Right atrium auricular region (tissue), 2 donors: ENCODE measurements at places on chromosomes 7 and 10. TPM values are rescaled to one million over a fixed set of nuclear protein-coding genes. Genes with fewer than 3 reads are reported as not detected.

DNA sequence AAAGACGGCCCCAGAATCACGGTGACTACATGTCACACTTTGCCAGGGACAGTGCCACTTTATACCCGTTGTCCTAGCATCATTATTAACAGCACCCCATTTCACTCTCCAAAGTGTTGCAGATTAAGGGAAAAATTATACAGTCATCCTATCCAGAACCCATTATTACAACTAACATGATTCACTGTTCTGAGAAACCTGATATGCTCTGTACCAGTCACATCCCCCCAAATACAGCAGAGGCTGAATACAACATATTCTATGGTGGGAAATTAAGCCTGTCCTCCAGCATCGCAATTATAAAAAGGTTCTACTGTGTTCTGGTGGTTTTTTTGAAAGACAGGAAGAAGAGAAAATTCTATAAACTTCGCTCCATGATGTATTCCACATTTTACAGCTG lies 162.1 kb downstream of the JAZF1 start:
- DNase-seq, result no peak

DNA sequence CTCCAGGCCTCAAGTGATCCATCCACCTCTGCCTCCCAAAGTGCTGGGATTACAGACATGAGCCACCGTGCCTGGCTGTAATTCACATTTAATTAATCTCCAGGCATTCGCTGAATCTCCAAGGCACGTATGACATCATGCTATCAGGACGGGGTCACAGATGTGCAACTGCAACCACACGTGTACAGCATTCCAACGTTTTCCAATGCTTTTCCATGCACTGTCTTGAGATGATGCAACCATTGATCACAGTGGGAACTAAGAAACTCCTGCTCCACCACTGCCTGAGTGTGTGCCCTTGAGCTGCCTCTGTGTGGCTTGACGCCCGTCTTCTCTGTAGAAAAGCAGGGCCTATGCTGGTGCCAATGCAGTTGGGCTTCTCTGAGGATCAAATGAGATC lies 119.8 kb upstream of the LYZL2 start:
- no peak for DNase-seq

DNA sequence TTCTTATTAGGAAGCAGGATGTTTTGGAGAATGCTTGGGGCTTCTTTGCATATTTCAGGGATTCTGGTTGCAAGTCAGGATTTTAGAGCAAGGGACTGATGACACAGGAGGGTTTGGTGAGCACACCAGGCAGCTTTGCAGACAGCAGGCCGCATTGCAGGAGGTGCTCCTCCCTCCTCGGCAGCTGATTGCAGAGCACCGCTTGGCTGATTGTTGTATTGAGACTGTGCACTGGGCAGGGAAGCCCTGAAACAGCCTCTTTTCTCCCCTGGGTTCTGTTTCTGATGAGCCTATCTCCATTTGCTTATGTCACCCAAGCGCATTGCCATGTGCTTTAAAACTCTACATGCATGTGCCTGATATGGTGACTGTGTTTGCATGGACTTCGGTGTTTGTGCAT lies 769.6 kb downstream of the GRID1 start:
- DNase-seq, result peak; percentile 18

DNA sequence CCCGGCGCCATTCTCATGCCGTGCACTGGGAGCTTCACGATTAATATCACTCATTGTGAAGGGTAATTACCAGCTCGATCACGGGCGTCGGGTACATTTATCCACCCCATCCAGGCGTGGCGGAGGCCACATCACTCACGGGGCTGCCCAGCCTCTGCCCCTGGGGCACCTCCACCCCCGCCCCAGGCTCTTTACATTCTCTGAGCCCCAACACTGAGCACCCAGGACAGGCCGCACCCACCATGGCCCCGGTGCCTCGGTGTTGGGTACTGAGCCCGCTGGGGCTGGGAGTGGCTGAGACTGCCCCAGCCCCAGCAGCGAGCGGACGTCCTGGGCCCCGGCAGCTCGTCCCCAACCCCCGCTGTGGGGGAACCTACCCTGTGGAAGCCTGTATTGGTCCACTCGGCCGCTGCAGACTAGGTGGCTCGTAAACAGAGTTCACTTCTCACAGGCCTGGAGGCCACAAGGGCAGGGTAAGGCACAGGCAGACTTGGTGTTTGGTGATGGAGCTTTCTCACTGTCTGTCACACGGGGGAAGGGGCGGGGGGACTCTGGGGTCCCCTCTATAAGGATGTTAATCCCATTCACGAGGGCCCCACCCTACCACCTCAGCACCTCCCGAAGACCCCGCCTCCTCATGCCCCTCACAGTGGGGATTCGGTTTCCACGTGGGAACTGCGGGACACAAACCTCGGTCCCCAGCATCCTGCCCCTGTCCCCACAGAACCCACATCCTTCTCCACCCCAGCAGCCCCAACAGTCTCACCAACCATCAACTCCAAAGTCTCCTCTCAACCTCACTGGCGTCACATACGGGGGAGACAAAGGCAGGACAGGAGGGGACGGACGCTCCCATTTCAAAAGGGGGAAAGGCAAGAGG lies 184.1 kb downstream of the ELFN1 start:
- no peak for DNase-seq

DNA sequence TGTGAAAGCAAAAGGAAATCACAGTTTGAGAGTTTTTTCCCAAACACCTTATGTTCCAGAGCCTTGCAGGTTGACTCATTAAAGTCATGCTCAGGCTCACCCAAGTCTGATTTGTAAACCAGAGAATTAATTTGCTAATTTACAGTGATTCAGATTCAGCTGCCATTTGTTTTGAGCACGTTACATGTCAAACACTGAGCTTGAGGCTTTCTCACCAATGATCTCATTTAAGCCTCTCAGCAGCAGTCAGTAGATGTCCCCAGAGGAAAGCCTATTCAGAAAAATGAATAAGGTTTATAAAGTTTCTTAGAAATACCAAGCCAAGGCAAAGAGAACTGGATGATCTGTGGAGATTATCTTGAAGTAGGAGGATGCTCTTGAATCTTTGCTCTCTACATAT lies 420.4 kb downstream of the HTR7 start:
- no peak for DNase-seq

DNA sequence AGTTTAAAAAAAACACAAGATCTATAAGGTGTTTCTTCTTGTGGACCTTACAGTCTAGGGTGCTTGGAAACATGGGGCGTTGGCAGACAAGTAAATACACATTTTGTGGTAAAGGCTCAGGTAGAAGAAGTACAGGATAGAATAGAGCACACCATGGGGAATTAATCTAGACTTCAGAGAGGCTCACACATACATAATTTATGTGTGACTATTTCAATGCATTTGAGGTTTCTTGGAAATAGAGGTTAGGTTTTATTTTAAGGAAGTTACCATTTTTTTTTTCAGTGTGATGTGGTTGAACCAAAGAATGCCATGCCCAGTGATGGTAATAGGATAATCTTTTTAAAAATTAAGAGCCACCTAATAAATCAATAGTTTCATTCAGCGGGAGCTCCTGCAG lies 12.8 kb downstream of the CFTR start:
- no peak for DNase-seq

- no peak for DNase-seq
These were observed 474.0 kb upstream of the NRP1 start for GRCh38 chr10:33808475-33808874.

DNA sequence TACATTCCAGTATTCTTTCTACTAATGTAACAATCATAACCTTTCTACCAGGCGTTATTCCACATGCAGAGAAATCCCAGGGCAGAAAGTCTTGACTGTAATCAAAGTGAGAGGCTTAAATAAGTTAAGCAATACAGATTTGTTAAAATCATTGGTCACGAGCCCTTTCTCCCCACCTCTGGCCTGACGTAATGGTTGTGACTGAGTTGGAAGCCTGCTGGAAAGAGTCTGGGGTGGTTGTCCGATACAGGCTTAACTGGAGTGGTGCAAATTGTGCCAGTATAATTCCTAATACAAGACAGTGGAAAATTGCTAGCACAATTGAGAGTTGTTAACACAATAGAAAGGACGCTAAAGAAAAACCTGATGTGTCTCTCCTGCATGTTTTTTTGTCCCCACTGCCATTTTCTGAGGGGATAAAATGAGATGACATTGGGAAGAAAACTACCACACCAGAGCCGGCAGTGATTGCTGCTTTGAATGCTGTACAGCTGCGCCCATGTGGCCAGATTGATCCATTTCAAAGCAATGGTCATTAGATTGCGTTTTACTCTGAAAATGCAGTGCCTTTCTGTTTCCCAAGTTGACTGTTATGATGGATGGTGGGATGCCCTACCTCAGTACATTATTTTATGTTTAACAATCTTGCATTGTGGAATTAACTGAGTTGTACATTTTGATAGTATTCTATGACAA lies 190.8 kb downstream of the POU6F2 start:
- no peak for DNase-seq

DNA sequence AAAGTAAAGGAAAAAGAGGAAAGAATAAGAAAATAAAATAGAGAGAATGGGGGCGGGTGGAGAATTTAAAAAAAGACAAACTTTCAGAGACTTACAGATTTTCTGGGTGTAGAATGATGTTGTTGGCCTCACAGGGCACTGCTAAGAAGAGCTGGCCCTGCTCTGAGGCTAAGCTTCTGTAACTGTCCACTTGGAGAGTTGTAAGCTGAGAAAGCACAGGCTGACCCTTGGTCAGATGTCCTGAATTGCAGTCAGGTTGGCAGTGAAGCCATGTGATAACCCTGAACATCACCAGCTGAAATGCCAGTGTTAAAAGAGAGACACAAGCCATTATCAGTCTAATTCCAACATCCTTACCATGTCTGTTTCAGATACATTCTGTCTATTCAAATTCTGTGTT lies 272.1 kb upstream of the SORCS1 start:
- no peak for DNase-seq

DNA sequence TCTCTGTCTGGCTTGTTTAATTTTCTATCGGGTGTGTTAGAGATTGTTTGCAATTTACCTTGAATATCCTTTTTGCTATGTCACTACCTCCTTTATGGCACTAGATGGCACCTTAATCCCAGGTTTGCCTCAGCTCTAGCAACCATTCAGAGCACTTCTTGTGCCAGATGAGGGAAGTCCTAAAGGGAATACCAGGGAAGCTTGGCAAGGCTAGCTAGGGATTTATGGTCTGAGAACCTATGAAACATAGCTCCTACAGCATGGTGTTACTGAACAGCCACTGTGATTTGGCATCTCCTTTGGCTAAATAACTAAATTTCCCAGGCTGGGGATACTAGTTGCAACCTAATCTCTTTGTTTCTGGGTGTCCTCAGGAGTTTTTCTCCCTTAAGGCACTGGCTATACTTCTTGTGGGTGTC lies 69.0 kb upstream of the VOPP1 start:
- no peak for DNase-seq

GRCh38 chr10:101355072-101355706 lies 1.2 kb downstream of the BTRC start:
- DNase-seq, result no peak

- no peak for DNase-seq
These were observed 156.3 kb downstream of the POLR1F start for GRCh38 chr7:19552576-19552975.

GRCh38 chr7:82241356-82241755 lies 202.2 kb downstream of the CACNA2D1 start:
- DNase-seq, result no peak

DNA sequence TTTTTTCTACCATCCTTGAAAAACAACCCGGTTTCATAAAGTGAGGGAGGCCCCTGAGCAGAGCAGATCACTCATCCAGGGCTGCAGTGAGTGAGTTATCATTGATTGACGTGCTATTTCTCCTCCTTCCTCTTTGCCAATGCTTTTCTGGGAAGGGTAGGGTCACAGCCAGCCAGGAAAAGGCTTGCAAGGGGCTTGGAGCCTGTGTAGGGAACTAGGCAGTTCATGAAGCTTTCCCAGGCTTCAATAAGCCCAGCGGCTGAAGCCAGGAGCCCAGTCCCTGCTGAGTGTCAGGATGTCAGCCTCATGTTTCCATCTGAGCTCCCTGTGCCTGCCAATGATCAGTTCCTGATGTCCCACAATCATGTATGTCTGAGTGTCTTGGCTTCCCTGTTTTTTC lies 584.7 kb downstream of the GALNT17 start:
- DNase-seq, result no peak

DNA sequence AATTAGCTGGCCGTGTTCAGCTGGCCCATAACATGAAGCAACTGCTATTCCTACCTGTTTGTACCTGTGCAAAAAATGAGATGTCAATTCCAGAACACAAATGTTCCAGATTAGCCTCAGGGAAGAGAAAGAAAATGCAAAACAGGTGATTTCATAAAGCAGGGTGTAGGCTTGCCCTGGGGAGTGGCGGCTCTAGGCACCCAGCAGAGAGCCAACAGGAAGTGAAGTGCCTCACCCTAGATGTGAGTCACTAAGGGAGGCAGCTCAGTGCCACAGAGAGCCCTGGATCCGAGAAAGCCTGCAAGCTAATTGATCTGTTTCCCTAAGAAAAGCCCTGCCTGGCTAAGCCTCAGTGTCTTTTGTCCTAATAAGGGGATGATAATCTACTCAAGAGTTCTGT lies 240.0 kb downstream of the ARHGAP21 start:
- DNase-seq, result no peak

DNA sequence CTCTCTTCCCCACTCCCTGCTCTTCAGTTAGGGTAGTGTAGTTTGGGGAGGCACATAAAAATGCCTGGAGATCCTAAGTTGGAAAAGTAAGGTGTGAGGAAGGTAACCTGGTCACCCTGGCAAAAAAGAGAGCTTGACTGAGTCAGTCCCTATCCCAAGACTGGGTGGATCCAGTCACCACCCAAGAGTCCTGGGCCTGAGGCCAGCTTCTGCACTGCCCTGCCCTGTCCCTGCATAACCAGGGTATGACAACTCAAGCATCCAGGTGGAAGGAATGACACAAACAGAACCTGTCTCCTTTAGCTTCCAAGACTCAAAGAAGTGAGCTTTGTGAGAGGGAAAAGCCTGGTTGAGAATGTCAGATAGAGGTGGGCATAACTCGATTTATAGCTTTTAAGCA lies 26.9 kb upstream of the SORBS1 start:
- no peak for DNase-seq

DNA sequence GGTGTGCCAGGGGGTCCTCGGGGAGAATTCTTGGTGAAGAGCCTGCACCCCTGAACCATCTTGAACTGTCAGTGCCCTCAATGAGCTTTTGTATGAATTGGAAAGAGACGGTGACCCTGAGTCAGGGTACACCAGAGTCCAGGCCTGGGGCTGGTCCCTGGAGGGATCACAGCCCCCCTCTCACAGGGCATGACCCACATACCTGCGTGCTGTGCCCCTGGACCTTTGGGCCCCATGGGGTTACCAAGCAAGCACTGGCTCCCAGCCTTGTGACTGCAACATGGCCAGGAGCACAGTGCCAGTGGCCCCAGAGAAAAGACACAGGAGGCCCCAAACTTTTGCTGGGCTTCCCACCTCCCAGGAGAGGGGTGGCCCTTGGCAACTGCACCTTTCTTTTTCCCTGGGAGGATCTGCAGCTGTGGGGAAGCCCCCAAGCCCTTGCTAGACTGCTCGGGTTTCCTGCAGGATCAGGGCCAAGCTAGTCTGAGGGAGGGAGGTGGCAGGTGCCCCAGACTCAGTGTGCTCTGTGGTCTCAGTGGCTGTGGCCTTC lies 153.5 kb downstream of the ZNF248 start:
- DNase-seq, result no peak

Gene CNNM1
- 0.07 TPM for total RNA-seq

Gene GIMAP5
- 14.5 TPM for total RNA-seq

Gene KEL
- total RNA-seq, result 0.12 TPM

Gene ZPBP
- not detected for total RNA-seq

Gene BRAF
- total RNA-seq, result 23.5 TPM

Gene CAV2
- 180 TPM for total RNA-seq

Gene BAMBI
- total RNA-seq, result 61.1 TPM

Gene ARHGEF35
- total RNA-seq, result 1.7 TPM

Gene PLOD3
- 35.5 TPM for total RNA-seq

Gene LDB3
- 448 TPM for total RNA-seq
